ENCODE measurements at places on chromosomes 16 and 17. TPM values are rescaled to one million over a fixed set of nuclear protein-coding genes. Genes with fewer than 3 reads are reported as not detected.
A peak's percentile ranks its signal among the peaks of the same experiment; 100 is the strongest.

MYH1 gene
- total RNA-seq, result not detected

MAF gene
- total RNA-seq, result 16.7 TPM

DNA sequence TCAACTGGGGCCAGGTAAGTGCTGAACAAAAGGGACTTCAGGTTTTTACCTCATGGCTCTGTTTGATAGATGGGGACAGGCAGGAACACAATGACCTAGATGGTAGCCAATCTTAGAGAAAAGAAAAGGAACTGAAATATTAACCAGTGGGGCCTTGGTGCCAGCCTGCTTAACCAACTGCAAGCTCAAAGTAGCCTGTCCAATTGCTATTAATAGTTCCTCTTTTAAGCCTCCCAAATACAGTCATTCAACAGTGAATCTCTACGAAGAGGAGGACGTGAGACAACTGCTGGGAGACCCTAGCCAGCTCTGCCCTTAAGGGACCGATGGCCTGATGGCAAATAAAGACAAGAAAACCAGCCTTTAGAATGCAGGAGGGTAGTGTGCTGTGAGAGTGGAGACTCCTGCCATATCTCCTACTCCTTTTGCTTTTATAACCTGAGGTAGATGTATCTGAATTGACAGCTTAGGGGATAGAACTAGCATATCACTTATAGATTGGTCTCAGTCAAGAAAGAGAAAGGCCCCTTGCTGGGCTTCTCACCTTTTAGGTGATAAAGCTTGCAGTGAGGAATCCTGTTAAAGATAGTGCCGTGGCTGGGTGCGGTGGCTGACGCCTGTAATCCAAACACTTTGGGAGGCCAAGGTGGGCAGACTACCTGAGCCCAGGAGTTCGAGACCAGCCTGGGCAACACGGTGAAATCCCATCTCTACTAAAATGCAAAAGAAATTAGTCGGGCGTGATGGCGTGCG is 28.3 kb downstream of the ARSG start:
- no peaks in the 10 kb centered on the region for H3K4me1 ChIP-seq
- no peak overlapping the region for H3K4me3 ChIP-seq
- no peak overlapping the region for H3K27ac ChIP-seq
- no peaks in the 10 kb centered on the region for H3K27me3 ChIP-seq
- no peak for DNase-seq
- no peaks in the 10 kb centered on the region for H3K36me3 ChIP-seq

DNA sequence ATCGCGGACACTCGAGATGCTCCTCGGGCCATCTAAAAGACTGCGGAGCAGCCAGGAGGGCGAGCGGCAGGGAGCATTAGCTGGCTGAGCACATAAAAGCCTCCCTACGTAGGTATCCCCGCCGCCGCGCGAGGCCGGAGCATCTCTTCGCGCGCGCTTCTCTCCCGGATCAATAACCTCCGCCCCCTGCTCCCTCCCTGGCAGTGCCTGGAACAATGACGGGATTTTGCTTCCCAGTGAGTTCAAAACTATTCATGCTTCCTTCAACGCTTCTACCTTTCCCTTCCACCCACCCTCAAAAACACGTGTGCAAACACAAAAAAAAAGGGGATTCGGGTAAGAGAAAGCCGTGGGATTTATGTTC is 984 bp downstream of the CENPV start:
- peak; percentile 48 for DNase-seq
- H3K4me3 ChIP-seq, result peak overlapping the region; percentile 86
- peaks cover 26% of the 10 kb centered on the region for H3K36me3 ChIP-seq
- peaks cover 13% of the 10 kb centered on the region for H3K4me1 ChIP-seq
- H3K27me3 ChIP-seq, result no peaks in the 10 kb centered on the region

DNA sequence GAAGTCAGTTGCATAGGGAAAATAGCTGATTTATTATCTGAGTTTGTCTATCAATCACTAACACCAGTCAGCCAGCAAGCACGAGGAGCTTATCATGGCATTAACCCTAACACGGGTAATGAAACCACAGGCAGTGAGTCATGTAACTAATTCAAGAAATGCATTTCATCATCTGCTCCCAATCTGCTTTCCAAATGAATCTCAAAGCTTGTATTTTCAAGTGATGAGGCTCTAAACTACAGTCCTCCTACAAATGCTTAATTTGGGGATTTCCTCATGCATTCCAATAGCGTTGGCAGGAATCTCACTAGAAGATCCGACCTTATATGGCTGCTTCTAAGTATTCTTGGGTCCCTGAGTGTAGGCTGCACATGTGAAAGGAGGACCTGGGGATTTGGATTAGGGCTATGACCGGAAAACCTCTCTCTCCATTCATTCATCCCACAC is 118.4 kb upstream of the HSBP1 start:
- H3K27me3 ChIP-seq, result peaks cover 4% of the 10 kb centered on the region
- H3K36me3 ChIP-seq, result no peaks in the 10 kb centered on the region
- peak; percentile 49 for DNase-seq
- no peak overlapping the region for H3K4me3 ChIP-seq
- no peaks in the 10 kb centered on the region for H3K4me1 ChIP-seq
- H3K27ac ChIP-seq, result no peak overlapping the region

DNA sequence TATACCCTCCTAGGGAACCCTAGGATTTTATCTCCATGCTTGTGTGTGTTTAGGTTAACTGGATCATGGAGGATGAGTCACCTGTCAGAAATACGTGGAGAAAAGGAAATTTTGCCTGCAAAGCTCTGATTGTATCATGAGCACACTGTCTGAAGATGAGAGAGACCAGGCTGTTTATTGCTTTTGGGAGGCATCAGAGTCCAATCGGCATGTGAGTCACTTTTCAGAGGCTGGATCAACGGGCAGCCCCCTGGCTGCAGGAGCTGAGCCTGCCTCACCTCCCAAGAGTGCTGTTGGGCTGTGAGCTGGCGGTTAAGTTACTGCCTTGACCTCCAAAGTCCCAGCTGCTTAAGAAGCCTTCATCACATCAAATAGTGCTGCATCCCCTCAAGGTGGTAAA is 41.5 kb upstream of the MED9 start:
- no peak overlapping the region for H3K27ac ChIP-seq
- H3K4me1 ChIP-seq, result no peaks in the 10 kb centered on the region
- DNase-seq, result no peak
- H3K27me3 ChIP-seq, result no peaks in the 10 kb centered on the region
- H3K4me3 ChIP-seq, result no peak overlapping the region

- H3K27me3 ChIP-seq, result no peaks in the 10 kb centered on the region
- no peaks in the 10 kb centered on the region for H3K4me1 ChIP-seq
- no peak overlapping the region for H3K4me3 ChIP-seq
- no peak overlapping the region for H3K27ac ChIP-seq
- no peaks in the 10 kb centered on the region for H3K36me3 ChIP-seq
- DNase-seq, result no peak
Observed at GRCh38 chr16:78574571-78574970, 475.1 kb downstream of the WWOX start.

DNA sequence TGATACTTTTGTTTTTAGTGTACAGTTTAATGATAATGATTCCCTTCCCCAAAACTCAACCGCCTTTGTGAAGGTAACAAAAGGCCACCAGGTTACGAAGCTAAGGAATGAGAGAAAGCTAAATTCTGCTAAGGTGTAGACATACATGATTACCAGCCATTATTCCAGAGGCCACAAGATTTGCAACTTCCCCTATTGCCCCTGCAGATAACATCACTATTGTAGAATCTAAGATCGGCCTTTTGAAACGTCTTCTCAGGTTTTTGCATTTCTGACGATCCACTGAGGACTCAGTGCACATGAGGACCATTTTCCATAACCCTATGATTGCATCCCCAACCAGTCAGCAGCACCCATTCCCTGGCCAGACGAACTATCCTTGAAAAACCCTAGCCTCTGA is 33.9 kb upstream of the SNN start:
- H3K4me1 ChIP-seq, result peaks cover 14% of the 10 kb centered on the region
- DNase-seq, result no peak
- H3K27me3 ChIP-seq, result no peaks in the 10 kb centered on the region

DNA sequence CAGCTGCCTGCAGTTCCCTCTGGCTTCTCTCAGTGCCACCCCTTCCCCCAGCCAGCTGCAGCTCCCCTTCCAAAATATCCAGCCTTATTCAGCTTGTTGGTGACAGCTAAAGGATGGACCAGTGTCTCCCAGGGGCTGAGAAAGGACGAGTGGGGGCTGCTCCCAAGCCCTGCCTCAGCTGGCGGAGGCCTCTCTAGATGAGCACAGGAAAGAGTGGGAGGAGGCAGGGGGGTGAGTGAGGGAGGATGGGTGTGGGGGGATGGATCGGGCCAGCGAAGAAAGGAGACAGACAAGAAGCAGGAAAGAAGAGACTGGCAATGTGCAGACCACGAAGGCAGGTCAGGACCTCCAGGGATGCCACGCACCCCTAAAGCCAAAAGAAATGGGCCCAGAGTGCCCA is 17.5 kb downstream of the PIPOX start:
- no peaks in the 10 kb centered on the region for H3K27me3 ChIP-seq
- H3K4me3 ChIP-seq, result no peak overlapping the region
- H3K27ac ChIP-seq, result no peak overlapping the region

Data from stomach (tissue), 19 donors.